Stimulated activated CD4-positive, alpha-beta T cell treated with anti-CD3 and anti-CD28 coated beads, TNF-alpha, amount 100 ng/mL, for 24 hours (primary cell): ENCODE measurements at places on chromosomes 11 and 22.

GRCh38 chr11:117315285-117316196 is 515 bp downstream of the BACE1 start:
- no peak for DNase-seq

DNA sequence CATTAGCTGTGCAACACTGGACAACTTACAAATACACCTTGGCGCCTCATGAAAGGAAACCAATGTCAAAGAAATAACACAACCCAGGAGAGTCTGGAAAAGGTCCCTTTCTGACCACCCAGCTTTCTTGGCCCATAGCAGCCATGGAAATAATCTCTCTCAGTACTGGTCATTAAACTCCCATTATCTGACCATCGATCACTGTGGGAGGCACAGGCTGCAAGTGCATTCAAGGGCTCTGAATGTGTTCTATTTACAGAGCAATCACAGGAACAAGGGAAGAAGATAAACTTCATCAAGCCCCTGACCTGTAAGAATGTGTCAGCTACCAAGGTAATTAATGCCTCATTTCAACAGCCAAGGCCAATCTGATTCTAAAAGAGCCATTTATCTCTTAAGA is 40.1 kb downstream of the CTSC start:
- DNase-seq: no peak

DNA sequence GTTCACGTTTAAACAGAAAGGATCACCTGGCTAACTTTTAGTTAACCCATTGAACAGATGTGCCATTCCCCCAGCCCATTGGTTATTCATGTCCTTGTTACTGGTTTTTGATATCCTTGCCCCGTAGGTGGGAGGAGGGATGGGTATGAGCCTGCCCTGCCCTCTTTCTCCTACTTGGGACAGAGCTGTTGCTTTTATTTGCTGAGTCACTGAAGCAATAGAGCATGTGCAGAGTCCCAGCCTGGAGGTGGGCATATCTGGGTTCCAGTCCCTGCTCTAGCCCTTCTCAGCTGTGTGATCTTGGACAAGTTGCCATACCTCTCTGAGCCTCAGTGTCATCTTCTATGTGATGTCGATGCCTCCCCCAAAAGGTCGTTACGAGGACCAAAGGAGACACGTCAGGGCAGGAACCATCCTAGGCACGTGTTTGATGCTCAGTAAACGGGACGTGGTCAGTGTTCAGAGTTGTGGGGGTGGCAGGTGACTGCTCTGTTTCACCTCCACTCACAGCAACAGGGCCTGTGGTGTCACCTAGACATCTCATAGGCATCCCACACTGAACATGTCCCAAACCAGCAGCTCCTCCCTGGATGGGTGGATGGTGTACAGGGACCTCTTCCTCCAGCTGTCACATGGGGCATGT is 61.0 kb downstream of the BMAL1 start:
- DNase-seq: no peak

- no peak for DNase-seq
Measured at GRCh38 chr11:119615003-119615881, 113.8 kb downstream of the NECTIN1 start.
